COR-L47 (cell line): ENCODE measurements at places on chromosomes 2 and 18.

DNA sequence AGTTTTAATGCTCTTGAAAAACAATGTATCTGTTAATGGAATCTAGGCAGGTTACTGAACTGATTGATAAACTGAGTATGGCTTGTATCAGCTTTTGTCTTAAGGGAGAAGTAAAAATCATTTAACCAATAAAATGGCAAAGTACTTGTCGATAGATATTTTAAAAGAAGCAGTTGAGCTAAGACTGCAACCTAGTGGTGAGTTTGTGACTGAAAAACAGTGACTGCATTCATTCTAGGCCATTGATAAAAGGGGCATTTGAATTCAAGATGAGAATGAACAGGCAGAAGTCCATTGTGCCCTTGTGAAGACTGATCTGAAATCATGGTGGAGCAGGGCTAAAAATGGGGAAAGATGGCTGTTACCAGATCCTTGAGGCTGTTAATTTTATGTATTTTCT is 59.4 kb upstream of the MSTN start:
- DNase-seq, result no peak

DNA sequence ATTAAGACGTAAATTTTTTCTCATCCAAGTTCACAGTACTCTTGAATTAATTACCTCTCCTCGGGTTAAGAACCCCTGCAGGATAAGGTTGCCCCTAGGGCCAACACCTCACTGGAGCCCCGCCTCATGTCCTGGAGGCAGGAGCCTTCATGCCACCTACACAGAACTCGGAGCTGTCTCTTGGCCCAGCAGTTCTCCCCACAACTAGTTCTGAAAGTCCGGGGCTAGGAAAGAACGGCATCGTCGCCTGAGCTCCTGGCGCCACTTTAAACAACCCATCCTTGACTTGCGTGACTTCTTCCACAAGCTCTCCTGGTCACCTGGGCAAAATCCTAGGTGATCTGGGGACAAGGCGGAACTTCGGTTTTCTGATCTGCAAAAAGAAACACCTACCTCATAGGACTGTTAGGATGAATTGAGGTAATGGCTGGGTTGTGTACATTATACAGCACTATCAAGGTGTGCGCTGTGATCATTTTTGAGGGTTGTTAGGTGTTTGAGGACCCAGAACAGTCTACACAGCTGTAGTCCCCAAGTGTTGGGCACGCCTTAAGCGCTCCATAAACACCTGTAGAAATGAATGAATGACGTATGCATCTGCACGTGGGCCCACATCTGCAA is 641 bp upstream of the ITGA6 start:
- DNase-seq, result no peak

GRCh38 chr2:10215393-10215935 is 87.2 kb upstream of the HPCAL1 start:
- DNase-seq, result no peak

GRCh38 chr2:9407363-9407811 is 15.9 kb downstream of the ITGB1BP1 start:
- DNase-seq, result no peak

- DNase-seq, result no peak
Observed at GRCh38 chr18:59300676-59301285, 17.7 kb downstream of the CPLX4 start.
